ENCODE measurements at places on chromosomes 11 and 22. TPM values are rescaled to one million over a fixed set of nuclear protein-coding genes. Genes with fewer than 3 reads are reported as not detected.
A peak's percentile ranks its signal among the peaks of the same experiment; 100 is the strongest.

DNA sequence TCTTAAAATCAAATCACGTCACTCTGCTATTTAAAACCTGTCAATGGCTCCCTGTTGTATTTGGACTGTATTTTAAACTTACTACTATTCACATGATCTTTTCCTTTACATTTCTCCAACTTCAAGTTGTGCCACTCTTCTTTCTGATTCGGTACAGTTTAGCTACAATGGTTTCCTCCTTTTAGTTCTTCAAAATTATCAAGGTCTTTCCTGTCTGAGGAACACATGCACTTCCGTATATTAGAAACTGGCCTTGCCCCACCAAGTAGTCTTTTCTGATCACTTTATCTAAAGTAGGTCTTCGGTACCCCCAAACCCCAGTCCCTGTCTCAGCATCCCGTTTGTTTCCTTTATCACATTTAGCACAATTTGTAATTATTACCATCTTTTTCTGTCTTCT is 81.8 kb downstream of the MTMR3 start:
- DNase-seq, result no peak
- H3K4me1 ChIP-seq, result no peaks in the 10 kb centered on the region
- H3K27me3 ChIP-seq, result no peaks in the 10 kb centered on the region
- H3K36me3 ChIP-seq, result no peaks in the 10 kb centered on the region

- peaks cover 14% of the 10 kb centered on the region for H3K4me1 ChIP-seq
- DNase-seq, result peak; percentile 83
Observed at GRCh38 chr11:94539420-94539819, 4.3 kb upstream of the FUT4 start.

DNA sequence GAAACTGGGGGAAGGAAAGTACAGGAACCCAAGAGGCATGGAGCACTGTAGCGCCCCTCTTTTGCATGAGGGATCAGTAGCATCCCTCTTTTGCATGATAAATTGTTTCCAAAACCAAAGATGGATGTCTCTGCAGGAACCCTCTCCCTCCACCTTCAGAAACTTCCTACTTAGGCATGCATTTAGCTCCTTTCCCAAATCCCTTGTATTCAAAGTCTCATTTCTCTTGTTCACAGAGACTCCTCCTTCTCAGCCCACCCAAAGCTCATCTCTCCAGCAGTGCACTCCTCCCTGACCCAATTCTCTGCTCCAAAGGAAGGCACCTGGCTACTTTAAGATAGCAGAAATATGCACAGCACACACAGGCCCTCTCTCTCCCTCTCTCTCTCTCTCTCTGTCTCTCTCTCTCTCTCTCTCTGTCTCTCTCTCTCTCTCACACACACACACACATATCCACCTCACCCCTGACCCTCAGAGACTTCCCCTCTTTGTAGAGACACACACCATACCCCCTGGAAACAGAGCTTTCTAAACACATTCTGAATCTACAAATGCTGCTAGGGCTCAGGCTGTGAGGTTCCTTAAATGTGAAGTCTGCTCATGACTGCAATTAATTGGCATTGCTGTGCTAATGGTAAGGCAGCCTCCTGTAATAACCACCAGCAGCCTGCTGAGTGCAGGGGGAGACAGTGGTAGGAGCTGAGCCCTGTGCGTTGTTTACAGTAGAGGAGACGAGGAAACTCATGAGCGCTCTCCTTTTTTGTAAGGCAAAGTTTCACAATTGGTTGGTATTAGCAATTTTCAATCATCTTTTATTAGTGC is 519.6 kb downstream of the NTM start:
- DNase-seq, result no peak
- no peak overlapping the region for H3K27ac ChIP-seq
- H3K27me3 ChIP-seq, result no peaks in the 10 kb centered on the region
- H3K36me3 ChIP-seq, result no peaks in the 10 kb centered on the region

DNA sequence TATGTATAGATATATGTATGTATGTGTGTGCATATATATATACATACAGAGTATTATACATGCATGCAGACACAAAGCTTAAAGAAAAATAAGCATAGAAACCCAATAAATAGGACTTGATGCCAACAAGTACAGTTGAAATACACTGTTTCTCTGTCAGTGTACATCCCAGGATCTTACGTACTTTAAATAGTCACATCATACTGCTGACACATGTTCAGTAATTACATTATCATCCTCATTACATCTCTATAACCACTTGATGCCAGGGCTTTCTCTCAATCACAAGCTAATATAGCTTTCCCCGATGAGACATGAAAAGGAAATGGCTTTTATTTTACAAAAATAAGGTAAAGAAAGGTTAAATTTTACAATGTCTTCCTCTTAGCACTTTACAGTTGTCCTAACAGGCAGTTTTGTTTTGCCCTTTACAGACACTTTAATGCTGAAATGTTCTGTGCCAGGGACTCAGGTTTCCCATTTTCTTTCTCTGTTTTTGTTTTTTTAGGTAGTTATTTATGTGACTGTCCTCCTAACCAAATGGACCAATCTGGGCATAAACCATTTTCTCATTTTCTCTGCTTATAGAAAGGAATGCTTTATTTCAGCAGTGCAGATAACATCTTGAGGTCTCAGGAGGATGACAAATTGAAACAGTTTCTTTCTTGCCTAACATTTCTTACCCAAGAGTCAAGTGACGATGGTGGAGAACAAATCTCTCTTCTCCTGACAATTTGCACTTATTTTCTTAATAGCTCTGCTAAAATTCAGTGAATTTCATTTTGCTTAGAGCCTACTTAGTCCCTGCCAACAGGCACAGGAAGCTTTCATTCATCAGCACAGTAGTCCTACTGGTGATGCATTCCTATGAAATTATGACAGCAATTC is 350.2 kb downstream of the TTC28 start:
- no peak overlapping the region for H3K4me3 ChIP-seq
- no peaks in the 10 kb centered on the region for H3K27me3 ChIP-seq
- no peaks in the 10 kb centered on the region for H3K4me1 ChIP-seq
- H3K36me3 ChIP-seq, result no peaks in the 10 kb centered on the region
- no peak for DNase-seq
- no peak overlapping the region for H3K27ac ChIP-seq

DNA sequence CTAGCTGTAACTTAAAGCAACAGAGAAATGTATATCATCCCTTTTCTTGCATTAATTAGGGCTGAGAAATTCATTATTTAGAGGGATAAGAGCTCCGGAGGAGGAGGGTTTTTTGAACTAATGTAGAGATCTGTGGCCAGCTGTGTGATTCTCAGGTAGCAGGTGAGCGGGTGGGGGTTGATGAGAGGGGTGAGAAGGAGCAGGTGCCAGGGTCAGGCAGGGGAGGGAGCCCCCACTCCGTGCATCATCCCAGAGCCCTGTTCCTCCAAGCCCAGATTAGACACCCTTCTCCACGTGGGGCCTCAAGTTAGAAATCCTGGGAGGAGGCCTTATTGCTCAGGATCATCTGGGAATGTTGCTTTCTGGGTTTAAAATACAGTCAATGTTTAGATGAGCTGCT is 24.9 kb downstream of the ZBTB16 start:
- no peak overlapping the region for H3K27ac ChIP-seq
- H3K36me3 ChIP-seq, result no peaks in the 10 kb centered on the region
- no peak overlapping the region for H3K4me3 ChIP-seq
- H3K4me1 ChIP-seq, result peaks cover 56% of the 10 kb centered on the region
- no peak for DNase-seq
- H3K27me3 ChIP-seq, result no peaks in the 10 kb centered on the region

DNA sequence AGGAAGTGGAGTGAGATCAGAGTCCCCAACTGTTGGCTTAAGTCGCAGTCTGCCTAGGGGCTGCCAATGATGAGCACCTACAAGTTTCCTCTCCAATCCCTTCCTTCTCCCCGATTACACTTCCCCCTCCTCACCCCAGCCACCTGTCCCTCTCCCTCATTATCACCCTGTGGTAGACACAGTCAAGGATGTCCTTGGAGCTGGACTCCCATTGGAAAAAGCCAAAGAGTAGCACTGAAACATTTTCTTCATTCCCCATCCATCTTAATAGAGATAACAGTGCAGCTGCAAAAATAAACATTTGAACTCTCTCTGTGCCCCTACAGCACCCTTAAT is 146.2 kb downstream of the DBX1 start:
- no peak overlapping the region for H3K4me3 ChIP-seq
- no peak for DNase-seq
- peak overlapping the region; percentile 73 for H3K27ac ChIP-seq
- peaks cover 48% of the 10 kb centered on the region for H3K4me1 ChIP-seq
- no peaks in the 10 kb centered on the region for H3K36me3 ChIP-seq

Gene CCDC73
- not detected for total RNA-seq

Gene OR5AK2
- total RNA-seq, result not detected

Gene JAML
- total RNA-seq, result 12.0 TPM

Gene PYGM
- total RNA-seq, result 0.51 TPM

Gene TNNT3
- 0.88 TPM for total RNA-seq

Gene CD3E
- not detected for total RNA-seq
